HuH-7.5 (cell line): ENCODE measurements at places on chromosomes 2 and 18.

DNA sequence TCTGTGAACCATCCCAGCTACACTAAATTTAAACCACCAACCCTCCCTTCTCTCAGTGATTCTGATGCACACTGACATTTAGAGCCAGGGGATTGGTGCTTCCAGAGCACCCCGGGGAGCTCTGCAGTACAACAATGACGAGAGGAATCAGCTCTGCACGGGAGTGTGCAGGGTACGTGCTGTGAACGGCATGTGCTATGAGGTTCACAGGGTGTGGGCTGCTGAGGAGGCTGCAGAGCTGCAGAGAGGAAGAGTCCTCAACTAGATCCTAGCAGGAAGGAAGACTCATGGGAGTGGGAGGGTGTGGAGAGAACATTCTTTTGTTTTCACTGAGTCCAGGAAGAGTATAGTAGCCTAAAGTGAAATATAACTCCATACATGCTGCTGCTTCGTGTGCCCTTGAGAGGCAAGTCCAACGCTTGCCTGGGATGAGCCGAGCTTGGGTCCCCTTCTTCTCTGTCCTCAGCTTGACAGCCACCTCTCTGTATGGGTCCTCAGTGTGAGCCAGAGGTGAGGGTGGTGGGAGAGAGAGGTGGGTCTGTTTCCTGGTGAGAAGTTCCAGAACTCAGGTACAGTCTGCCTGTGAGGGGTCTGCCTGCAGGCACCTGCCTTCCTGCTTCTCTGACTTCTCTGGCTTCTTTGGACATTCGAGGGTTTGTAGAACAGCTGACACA, 118.8 kb downstream of the CTIF start:
- DNase-seq: no peak

GRCh38 chr2:80256782-80257167, 47.8 kb downstream of the LRRTM1 start:
- no peak for DNase-seq

GRCh38 chr2:168056242-168056787, 191.1 kb downstream of the STK39 start:
- no peak for DNase-seq

DNA sequence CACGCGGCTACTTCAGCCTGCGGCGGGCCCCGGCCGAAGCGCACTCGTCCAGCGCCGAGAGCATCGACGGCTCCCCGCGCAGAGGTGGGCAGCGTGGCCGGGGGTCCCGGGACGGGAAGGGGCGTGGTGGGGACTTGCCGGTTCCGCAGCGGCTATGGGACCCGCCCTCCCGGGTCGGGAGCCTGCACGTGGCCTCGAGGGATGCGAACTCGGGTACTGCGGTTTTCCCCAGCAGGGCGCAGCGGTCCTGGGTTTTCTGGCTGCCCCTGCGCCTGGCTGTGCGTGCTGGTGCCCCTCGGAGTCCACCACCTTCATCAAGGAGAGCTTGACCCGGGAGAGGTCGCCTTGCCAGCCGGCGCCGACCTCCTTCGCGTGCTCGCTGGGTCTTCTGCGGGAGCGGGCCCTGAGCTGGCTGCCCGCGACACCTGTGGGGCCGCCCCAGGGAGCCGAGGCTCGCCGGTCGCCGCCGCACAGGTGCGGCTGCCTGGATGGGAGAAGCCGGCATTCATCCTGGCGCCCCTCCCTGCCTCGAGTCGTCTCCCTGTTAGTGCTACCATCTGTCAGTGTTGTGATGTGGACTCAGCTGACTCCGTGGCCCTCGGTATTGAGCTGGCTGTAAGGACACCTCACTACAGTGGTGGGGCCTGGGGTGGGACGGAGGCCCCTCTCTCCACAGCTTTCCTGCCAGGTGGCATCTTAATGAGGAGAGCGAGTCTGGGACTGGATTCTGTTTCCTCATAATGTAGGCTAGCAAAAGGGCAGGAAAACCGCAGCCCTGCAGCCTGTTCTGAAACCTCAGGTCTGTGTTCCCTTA, 177.3 kb downstream of the AGAP1 start:
- DNase-seq: no peak

DNA sequence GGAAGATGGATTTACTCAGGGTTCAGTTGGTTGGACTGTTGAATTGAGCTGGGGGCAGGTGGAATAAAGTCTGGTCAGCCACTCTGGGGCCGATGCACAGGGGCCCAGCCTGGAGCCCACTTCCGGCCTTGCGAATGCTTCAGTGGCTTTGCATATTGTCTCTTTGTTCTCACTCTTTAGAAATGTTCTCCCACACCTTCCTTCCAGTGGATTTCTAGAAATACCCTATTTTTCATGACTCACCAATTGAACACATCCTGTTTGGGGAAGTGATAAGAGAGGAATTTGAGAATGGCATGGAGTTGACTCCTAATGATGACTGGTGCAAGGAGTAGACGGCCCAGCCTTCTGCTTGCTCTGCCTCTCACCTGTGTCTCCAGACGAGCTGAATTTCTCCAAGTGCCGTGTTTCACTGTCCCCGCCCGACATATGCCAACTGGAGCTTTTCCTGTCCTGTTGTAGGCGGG, 28.1 kb downstream of the ASAP2 start:
- no peak for DNase-seq

DNA sequence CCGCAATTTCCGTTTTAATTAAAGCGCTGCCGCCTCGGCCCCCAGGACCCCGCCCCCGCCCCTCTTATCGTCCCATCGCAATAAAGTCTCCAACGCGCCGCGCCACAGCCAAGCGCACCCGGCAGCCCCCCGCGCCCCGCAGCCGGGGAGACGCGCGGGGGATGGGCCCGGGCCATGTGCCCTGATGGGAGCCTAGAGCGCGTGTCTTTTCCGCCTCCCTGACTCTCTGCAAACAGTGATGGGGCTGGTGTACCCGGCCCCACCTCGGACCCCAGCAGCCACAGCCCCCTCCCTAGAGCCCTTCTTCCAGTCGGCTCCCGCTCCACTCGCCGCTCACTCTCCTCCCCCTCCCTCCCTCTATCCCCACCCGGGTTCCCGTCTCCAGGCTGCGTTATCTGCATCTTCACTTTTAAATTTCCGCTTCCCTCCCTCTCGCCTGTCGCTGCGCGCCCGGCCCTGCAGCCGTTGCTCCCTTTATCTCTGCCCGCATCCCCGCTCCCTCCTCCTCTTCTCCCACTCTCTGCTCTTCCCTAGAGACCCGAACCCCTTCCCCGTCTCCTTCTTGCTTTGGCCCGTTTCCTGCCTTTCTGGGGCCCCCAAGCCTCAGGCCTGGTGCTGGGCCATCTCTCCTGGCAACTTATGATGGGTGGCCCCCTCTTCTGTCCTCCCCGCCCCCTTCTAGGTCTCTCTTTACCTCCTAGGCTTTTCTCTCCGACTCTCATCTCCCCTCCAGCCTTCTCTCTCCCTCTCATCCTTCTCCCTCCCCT, 524 bp upstream of the FEV start:
- peak; percentile 13 for DNase-seq

DNA sequence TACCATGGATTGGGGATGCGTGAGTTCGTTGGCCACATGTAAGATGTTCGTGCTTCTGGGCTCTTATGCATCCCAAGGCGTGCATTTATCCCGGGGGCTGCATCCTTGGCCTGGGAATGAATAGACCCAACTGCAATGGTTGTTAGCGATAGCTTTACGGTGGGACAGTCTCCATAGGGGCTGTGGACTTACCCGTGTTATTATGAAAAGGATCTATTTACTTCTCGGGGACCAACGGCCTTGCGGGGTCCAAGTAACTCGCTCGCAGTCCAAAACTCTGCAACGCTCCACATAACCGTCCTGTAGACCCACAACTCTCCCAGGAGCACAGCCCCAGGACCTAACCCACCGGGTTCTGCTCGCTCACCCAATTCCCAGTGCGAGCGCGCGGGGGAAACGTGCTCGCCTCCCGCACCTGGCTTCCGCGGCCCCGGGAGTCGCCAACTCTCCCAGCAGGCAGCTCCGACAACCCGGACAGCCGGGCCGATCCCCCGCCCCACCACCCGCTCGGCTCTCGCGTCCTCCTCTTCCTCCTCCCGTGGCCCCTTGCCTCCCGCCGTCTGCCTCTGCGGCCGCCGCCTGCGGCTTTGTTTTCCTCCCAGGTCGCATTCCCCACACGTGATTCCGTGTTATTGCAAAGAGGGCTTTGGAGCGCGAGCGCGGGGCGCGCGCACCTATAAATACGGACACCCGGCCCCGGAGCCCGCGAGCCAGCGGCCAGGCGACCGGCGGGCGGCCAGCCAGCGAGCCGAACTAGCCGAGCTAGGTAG, at the start of gene CABLES1:
Gene CABLES1, plus strand, starts transcription at position 706 of the 770 bp plus-strand sequence. CDS start 278 bp downstream, outside the sequence.
- DNase-seq: peak; percentile 77

GRCh38 chr2:163729636-163730273, 6.1 kb downstream of the FIGN start:
- DNase-seq: no peak

GRCh38 chr2:150619607-150620330, 132.3 kb upstream of the RND3 start:
- DNase-seq: no peak

DNA sequence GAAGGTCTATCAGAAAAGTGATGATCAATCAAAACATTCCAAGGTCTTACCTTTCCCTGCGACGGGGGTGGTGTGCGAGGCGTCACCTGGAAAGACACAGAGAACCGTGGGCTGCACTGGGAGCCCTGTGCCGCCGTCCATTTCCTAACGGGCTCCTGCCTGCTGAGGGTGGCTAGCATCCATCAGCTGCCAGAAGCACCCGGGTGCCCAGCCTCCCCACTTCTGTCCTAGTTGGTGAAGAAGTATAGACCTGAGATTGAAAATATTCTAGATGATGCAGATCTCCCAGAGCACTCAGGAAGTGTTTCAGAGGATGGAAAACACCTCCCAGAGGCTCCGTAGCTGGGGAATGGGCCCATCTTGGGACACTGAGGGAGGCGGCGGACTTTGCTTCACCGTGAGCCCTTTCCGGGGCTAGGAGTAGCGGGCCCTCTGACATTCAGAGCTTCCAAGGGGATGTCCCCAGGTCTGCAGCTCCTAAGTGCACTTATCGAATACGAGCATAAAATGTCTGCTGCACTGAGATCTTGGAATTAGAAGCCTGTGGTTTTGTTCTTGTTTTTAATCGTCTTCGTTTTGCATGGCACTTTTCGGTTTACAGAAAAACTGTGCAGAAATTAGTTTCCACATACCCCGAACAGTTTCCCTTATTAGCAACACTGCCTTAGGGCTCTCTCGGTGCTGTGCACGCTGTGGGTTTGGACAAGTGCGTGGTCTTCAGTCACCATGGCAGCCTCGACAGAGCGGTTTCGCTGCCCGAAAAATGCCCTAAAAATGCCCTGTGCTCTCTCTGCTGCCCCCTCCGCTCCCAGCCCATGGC, 143.5 kb downstream of the MBP start:
- DNase-seq: no peak

DNA sequence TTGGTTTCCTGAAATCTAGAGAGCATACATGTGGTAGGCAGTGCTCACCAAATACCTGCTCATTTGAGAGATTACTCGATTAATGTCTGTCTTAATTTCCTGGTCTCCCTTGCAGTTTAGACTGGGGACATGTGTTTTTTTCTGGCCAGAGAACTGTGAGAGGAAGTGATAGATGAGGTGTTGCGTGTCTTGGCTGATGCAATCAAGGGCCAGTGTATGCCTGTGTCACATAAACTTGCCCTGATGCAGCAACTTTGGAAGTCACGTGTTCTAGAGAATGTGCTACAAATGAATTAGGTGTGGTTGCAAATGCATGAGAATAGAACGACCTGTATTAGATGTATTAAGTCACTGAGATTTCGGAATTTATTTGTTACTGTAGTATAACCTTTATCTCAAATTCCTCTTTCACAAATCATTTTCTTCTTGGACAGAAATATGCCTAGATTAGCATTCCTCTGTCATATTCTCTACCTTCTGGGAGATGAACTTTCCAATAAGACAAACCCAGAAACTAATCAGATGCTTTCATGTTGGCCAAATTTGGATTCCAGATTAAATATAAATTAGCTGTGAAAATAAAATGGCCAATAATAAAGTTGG, 9.9 kb upstream of the IL1A start:
- no peak for DNase-seq

GRCh38 chr2:3108105-3108504, 269.5 kb downstream of the EIPR1 start:
- no peak for DNase-seq

DNA sequence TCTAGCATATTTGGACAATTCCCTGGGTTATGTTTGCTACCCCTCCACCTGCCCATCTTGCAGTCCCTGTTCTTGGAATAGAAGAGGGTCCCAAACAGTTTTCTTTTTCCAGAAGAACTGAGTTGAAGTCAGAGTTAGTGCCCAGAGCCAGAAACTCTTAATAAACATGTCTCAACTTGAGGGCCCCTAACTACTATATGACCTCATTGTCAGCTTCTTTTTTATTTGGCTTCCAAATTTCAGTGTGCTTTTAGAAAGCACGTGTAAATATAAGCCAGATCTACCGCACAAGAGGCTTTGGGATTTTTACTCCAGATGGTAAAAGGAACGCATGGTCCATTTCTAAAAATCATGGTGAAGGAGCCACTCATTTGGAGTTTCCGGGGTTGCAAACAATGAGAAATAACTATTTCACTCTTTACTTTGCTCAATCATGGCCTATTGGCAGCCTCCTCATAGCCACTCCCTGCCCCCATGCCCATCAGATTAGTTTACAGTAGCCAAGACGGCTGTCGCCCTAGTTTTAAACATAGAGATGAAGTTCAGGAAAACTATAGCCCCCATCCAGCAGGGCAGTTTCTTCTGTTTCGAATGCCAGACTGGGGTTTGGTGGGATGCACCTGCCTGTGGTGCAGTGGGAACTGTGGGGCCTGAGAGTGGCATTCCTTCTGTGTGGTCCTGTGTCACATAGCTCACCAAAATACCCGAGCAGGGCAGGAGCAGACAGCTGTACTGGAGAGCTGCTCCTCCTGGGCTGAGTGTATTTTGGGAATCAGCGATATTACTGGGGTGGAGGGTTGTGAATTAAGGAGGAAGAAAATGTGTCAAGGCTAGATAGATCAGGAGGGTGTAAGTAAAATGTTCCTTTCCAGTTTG, 1.7 kb downstream of the MAPRE3 start:
- DNase-seq: no peak

- no peak for DNase-seq
Observed at GRCh38 chr2:200041639-200042038, 86.3 kb downstream of the MAIP1 start.

GRCh38 chr18:46402945-46403344, 254.1 kb downstream of the LOXHD1 start:
- no peak for DNase-seq

DNA sequence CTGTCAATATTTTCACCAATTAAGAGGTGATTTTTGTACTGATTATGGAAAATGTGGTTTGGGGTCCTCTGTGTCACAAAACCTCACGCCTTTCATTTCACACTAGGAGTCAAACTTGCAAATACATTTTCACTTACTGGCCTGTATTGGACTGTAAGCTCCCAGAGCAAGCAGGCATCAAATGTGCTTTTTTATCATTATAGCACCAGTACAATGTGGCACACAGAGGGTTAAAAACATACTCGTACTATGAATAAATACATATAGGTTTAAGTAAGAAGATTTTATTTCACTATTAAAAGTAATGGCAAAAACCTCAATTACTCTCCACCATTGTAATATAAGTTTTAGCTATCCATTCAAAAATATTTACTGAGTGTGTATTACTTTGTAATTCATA, 56.7 kb downstream of the ABCB11 start:
- DNase-seq: no peak
